Hair follicular keratinocyte (primary cell): ENCODE measurements at places on chromosomes 7 and 10. TPM values are rescaled to one million over a fixed set of nuclear protein-coding genes. Genes with fewer than 3 reads are reported as not detected.

The GIMAP8 gene
- 0.19 TPM in 1 of 2 replicates, not detected in the other for total RNA-seq

The UROS gene
- 38.3 and 52.8 TPM in 2 replicates for total RNA-seq

The HOXA2 gene
- total RNA-seq = 0.61 and 1.8 TPM in 2 replicates

The GATA3 gene
- total RNA-seq = 2.7 and 3.5 TPM in 2 replicates

The CFTR gene
- total RNA-seq = not detected in 2 replicates

The LIPN gene
- total RNA-seq = not detected in 2 replicates

The ACBD7 gene
- total RNA-seq = 0.23 TPM in 1 of 2 replicates, not detected in the other

The IL6 gene
- 3.3 TPM in 1 of 2 replicates, not detected in the other for total RNA-seq

The CUTC gene
- total RNA-seq = 17.6 and 26.2 TPM in 2 replicates

The GPR22 gene
- total RNA-seq = not detected in 2 replicates

The TMEM229A gene
- total RNA-seq = not detected in 2 replicates

The KCND2 gene
- not detected in 2 replicates for total RNA-seq

The OR2A42 gene
- total RNA-seq = not detected in 2 replicates

The JAKMIP3 gene
- not detected in 2 replicates for total RNA-seq

The ADO gene
- total RNA-seq = 19.0 and 19.1 TPM in 2 replicates

The EGR2 gene
- total RNA-seq = 0.78 TPM in 1 of 2 replicates, not detected in the other

The SLC16A12 gene
- total RNA-seq = not detected in 2 replicates

The ITGB8 gene
- 15.1 and 41.0 TPM in 2 replicates for total RNA-seq

The EN2 gene
- not detected in 2 replicates for total RNA-seq

The HTRA1 gene
- 382 and 420 TPM in 2 replicates for total RNA-seq

The CCDC3 gene
- total RNA-seq = 0.31 and 3.0 TPM in 2 replicates

The GSTO2 gene
- total RNA-seq = 50.1 and 65.3 TPM in 2 replicates

The SFTPA1 gene
- not detected in 2 replicates for total RNA-seq

The OR2A12 gene
- total RNA-seq = not detected in 2 replicates

The RAB19 gene
- 0.15 TPM in 1 of 2 replicates, not detected in the other for total RNA-seq

The TEX36 gene
- not detected in 2 replicates for total RNA-seq

The RBP3 gene
- total RNA-seq = not detected in 2 replicates

The CFAP69 gene
- 0.30 and 0.86 TPM in 2 replicates for total RNA-seq

The NKX2-3 gene
- not detected in 2 replicates for total RNA-seq

The TAS2R41 gene
- total RNA-seq = not detected in 2 replicates

The SLC13A1 gene
- total RNA-seq = not detected in 2 replicates

The CALCR gene
- total RNA-seq = not detected in 2 replicates

The SFTPD gene
- total RNA-seq = 0.08 TPM in 1 of 2 replicates, not detected in the other

The SFMBT2 gene
- total RNA-seq = not detected in 2 replicates

The OR6B1 gene
- total RNA-seq = not detected in 2 replicates

The C10orf67 gene
- 0.34 TPM in 1 of 2 replicates, not detected in the other for total RNA-seq

The NPY4R gene
- not detected in 2 replicates for total RNA-seq

The OR2A5 gene
- not detected in 2 replicates for total RNA-seq
